ENCODE measurements at places on chromosomes 12 and 14.

GRCh38 chr14:82850576-82850975, 1316.9 kb upstream of the SEL1L start:
- no peak for DNase-seq

GRCh38 chr12:4431866-4432265, 13.7 kb downstream of the FGF6 start:
- no peak for DNase-seq

DNA sequence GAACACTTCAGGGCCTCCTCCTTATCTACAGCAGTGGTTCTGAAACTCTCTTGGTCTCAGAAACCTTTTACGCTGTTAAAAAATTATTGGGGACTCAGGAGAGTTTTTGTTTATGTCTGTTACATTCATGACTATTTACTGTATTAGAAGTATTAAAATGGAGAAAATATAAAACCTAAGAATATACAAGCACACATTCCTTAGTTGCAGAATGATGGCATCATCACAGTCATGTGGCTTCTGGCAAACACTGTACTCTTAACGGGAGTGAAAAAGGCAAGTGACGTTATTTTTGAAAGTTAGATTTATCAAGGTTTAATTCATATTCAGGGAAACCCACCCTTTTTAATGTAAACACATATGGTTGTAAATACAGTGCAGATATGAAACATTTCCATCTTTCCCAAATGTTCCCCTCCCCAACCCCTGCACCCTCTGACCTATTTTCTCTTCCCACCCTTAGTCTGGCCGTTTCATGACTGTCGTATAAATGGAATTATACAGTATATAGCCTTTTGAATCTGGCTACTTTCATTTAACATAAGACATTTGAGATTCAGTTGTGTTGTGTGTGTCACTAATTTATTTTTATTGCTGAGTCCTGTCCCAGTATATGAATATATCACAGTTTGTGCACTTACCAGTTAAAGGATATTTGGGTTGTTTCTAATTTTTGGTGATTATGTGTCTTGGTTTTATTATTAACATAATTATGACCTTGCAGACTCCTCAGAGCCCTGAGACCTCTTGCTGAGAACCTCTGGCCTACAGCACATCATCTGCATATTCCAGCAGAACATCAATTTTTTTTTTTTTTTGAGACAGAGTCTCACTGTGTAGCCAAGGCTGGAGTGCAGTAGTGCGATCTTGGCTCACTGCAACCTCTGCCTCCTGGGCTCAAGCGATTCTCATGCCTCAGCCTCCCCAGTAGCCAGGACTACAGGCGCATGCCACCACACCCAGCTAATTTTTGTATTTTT, 457.0 kb downstream of the PCNX1 start:
- no peak for DNase-seq

DNA sequence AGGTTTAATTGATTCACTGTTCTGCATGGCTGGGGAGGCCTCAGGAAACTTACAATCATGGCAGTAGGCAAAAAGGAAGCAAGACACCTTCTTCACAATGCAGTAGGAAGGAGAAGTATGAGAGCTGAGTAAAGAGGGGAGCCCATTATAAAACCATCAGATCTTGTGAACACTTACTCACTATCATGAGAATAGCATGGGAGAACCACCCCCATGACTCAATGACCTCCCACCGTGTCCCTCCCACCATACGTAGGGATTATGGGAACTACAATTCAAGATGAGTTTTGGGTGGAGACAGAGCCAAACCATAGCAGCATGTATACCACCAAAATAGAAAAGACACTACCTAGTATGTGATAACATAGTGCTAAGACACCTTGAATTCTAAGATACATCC, 2.9 kb upstream of the HMGA2 start:
- no peak for DNase-seq

GRCh38 chr12:89951694-89952060, 243.0 kb upstream of the ATP2B1 start:
- DNase-seq: no peak

- no peak for DNase-seq
Measured at GRCh38 chr14:89641495-89642175, 224.6 kb upstream of the FOXN3 start.

DNA sequence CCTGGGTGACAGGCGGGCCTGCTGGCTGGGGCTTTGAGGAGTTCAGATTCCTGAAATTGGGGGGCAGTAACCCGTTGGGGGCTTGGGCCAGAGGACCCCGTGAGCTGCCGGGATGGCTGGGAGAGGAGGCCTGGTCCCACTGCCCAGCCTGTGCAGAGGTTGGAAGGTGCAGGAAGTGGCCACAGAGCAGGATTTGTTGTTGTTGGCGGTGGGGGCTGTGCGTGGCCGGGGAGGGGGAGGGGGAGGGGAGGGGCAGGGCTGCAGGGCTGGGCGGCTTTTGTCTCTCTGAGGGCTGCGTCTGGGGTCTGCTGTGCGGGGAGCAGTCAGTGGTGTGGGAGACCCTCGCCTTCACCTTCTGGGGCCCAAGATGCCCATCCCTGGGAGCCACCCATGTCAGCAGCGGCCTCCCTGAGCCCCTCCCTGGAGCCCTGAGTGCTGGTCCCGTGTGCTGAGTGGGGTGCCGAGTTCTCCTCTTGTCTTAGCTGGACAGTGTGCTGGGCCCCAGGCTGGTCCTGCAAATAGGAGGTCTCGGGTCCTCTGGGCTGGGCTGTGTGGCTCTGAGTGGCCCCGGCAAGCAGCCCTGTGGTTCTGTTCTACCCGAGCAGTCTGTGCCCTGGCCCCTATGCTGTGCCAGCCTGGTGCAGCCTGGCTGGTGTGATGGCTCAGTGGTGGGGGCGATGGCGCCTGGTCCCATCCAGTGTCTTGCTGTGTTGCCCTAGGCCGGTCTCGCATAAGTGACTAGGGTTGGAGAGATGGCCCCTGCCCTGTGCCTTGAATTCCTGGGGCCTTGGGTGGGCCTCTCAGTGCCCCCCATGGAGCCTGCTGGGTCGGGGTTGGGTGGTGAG, 10.3 kb downstream of the KIF26A start:
- no peak for DNase-seq

DNA sequence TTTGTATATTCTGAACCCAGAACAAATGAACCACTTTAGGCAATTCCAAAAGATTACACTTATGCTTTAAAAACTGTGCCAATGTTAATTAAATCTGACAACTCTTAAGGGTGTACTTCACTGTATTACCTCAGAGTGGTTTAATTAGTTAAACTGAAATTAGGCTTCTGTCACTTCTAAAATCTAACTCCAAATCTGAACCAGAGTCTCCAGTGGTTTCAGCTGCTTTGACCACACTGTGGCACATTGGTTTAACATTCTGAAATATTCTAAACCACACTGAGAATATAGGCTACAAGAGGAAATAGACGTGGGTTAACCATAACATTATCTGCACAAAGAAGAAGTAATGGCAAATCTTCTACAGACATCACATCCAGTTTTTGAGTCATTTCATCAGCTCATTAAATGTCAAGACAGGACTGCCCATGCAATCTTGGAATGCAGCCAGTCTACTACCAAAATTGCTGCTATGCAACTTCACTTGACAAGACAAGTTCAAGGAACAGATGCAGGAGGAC, 94.8 kb downstream of the LRP6 start:
- DNase-seq: no peak

GRCh38 chr14:90489916-90490719, 93.3 kb downstream of the CALM1 start:
- no peak for DNase-seq

DNA sequence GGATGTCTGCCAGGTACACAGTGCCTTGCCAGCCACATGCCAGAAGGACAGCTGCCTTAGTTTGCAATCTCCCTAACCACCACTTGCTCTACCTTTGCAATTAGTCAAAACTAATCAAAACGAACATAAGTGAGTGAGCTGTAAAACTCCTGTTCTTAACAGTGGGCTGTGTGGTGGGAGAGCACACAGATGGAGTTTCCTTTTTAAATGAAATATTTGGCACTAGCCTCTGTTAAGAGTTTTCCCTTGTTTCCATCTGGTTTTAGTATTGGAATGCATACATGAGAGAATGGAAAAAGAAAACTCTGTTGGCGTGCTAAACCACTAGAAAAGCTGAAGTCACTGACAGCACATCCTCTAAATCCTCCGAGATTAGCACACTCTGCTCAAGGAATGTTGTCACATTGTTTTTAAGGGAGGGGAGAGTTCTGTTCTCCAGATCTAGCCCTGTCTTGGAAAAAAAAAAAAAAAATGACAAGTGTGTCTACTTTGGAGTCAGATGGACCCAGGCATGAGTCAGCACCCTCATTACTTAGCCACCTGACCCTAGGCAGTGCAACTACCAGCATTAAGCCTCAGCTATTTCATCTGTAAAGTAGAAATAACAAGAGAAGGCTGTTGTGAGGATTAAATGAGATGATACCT, 83.9 kb downstream of the STXBP6 start:
- no peak for DNase-seq

DNA sequence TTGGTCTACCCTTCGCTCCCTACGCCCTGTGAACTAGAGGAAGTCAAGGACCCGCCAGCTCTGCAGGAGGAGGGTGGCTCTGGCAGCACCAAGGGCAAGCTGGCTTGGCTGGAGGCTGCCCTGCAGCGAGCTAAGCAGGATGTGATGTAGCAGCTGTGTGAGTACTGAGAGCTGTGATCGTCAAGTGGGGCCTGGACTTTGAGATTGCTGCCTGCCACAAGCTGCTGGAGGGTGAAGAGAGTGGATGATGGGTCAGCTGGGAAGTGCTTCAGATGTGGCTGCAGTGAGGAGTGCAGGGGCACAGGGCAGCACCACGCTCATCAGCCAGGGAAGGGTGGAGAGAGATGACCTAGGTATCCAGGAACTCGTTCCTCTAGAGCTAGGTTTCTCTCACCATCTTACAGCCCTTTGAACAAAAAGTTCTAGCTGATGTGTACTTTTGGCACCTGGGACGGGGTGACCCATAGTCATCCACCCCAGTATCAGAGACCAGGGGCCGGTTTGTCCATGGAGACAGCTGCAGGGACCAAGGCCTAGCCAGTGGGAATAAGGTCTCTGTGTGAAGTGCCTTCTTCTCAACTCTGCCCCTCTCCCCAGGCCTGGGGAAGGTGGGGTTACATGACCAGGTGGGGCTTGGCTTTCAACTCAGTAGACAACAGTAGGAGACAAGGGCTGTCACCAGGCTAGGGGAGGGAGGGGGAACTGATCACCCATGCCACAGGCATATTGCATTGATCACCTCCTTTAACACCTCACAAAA, 3.2 kb downstream of the KRT86 start:
- DNase-seq: no peak

DNA sequence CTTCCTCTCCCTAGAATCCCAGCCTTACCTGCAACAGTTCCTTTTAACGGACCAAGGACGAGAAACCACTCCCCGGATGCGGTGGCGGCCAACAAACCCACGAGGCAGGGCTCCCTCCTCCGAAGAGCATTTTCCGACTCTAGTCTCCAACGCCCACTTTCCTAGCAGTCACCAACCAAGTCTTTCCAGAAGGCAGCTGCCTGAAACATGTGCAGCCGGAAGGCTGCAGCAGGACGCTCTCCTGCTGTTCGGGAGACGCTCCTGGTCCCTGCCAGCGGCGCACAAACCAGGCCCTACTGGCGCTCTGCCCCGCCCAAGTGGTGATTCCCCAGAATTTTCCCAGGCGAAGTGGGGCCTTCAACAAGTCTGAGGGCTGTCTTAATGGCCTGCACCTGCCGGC, 21.1 kb upstream of the ADAM20 start:
- DNase-seq: no peak

DNA sequence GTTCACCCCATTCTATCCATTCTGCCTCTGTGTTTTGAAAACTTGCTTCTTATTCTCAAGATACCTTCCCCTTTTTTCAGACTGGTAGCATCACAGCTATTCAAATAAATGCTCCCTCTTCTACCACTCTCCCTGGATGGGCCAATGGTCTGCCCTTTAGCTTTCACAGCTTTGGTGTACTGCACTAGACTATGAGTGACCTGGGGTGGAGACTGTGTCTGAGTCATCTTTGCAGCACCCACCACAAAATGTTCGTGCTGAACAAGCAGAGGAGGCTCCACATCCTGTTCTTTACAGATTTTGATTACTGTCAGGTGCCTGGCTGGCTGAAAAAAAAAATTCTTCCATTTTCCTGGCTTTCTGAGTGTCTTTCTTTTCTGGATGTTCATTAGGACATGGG, 1104.1 kb upstream of the TMEM132C start:
- no peak for DNase-seq

Measured in HEK293T (cell line).